ENCODE measurements at places on chromosomes 1 and 21. TPM values are rescaled to one million over a fixed set of nuclear protein-coding genes. Genes with fewer than 3 reads are reported as not detected.

GRCh38 chr1:84855168-84855567 lies 37.8 kb downstream of the LPAR3 start:
- no peak for DNase-seq

DNA sequence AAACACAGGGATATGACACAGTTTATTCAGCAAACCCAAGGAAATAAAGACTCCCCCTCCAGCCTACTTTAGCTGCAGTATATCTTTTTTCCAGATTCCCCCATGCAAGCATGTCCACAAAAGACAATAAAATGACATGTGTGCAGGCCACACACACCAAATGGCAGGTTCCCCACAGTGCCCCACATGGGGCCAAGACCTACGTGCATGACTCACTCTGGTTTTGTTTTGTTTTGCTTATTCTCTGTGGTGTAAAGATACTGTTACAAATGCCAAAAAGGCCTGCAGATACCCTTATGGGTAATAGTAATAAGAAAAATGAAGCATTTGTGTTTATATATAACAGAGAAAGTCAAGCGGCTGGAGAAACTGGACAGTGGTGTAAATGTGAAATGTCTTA lies 71.6 kb downstream of the RD3 start:
- DNase-seq: peak; percentile 17

SYCP1 gene
- total RNA-seq: not detected

GRCh38 chr1:16145662-16146278 lies 10.1 kb downstream of the EPHA2 start:
- no peak for DNase-seq

RORC gene
- total RNA-seq: not detected

- peak; percentile 23 for DNase-seq
These were observed 189.1 kb downstream of the RASAL2 start for GRCh38 chr1:178282949-178283367.

FAM72D gene
- total RNA-seq: 12.6 TPM

DNA sequence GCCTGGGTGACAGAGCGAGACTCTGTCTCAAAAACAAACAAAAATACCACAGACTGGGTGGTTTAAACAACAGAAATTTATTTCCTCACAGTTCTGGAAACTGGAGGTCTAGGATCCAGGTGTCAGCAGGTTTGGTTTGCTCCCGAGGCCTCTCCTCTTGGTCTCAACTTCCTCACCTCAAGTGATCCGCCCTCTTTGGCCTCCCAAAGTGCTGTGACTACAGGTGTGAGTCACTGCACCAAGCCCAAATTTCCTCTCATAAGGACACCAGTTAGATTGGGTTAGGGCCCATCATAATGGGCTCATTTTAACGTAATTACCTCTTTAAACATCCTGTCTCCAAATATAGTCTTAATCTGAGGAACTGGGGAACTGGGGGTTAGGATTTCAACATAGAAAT lies 35.5 kb downstream of the MFSD2A start:
- DNase-seq: no peak

PIK3R3 gene
- total RNA-seq: 14.3 TPM

- no peak for DNase-seq
These were observed 16.9 kb downstream of the IKBKE start for GRCh38 chr1:206486995-206487788.

- no peak for DNase-seq
These were observed 87.9 kb downstream of the PLPP3 start for GRCh38 chr1:56491441-56491840.

DNA sequence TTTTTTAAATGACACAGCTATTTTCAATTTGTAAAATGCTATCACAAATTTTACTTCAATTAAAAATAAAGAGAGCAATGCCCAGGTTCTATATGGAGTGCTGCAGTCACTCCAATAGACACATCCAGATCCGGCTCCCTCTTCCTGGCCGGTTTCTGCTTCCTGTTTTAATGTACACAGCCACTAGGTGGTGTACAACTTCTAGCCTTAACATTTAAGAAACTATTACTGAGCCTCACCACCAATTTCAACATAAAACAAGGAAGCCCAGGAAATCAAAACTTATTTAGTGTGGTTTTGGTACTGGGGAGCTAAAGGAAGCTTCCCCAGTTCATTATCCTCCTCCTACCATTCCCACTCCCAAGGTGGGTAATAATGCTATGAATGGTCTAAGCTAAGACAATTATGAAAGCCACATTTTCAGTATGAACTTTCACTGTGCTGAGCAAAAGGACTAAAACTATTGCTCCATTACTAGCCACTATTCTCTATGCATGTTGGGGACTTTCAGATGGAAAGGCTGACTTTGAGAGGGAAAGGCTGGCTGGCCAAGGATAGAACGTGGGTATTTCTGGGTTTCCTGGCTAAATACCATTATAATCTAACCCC lies 25.5 kb upstream of the MTMR11 start:
- peak; percentile 85 for DNase-seq

GLUL gene
- total RNA-seq: 862 TPM

GRCh38 chr1:89724369-89725010 lies 91.6 kb downstream of the LRRC8C start:
- DNase-seq: no peak

DNA sequence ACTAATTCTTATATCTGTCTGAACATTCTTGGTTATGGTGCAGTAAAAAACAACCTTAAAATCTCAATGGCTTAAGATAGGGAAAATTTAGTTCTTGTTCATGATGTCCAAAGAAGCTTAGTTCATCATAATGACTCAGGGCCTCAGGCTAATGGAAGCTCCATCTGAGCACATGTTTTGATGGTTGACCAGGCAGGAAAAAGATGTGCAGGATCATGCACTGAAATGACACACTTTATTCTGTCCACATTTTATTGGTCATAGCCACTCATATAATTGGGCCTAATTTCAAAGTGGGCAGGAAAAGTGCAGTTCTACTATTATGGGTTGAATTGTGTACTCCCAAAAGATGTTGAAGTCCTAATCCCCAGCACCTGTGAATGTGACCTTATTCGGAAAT lies 198.2 kb downstream of the CENPF start:
- DNase-seq: no peak

DNA sequence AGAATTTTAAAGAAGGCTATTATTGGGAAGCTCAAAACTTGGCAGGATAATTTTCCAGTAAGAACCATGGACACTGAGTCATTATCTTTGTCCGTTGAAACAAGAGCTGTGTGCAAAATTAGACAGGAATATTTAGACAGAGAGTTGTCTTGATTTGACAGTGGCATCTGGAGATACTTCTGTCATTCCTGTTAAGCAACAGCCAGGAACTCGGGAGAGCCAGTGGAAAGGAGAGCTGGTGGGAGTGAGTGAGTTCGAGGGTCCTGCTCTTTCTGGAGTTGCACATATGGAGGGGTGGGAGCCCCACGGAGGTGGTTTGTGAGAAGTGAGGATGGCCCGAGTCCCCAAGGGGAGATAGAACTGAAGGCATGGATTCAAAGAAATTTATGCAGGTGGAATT lies 3.1 kb downstream of the COQ8A start:
- no peak for DNase-seq

CAPN8 gene
- total RNA-seq: not detected

PAQR6 gene
- 2.0 TPM for total RNA-seq

DNA sequence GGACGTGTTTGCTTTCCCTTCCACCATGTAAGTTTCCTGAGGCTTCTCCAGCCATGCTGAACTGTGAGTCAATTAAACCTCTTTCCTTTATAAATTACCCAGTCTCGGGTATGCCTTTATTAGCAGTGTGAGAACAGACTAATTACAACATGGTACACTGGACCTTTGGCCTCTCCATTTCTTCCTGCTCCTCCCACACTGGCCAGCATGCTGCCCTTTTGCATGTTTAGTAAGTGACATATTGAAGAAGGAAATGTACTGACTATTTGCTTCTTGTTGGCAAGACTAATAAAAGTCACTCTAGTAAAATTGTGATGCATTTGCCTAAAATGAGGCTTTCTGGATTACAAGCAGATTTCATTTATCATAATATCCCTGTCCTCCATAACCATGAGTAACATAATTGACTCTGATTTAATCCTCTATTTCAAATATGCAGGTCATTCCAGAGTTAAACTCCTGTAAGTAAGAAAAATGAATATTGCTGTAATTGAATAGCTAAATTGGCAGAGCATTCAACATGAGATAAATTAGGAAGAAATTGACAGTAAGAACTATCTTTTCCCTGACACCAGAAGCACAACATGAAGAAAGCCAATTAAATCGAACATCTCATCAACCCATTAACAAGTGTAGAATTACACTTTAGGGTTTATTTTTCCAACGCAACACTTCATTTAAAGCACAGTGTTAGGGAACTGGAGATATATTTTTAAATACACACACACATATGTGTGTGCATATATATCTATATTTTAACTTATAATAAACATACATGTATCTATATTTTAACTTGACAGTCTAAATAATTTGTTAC lies 427.8 kb upstream of the ZP4 start:
- no peak for DNase-seq

DNA sequence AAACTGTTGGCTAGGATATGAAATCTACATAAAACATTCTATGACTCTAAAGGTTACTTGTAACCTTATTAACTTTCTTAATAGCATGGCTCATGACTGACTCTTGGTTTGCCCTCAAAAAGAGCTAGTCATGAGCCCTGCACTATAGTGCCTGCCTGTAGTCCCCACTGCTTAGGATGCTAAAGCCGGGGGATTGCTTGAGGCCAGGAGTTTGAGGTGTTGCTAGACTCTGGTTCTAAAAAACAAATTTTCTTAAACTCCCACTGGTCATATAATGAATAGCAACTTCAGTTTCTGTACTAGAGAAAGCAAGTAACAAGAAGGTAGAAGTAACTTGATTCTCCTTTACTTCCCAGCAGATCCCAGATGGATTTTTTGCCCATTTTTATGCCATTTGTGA lies 15.8 kb upstream of the NEXN start:
- DNase-seq: no peak

RAB4A gene
- total RNA-seq: 78.3 TPM

JTB gene
- 196 TPM for total RNA-seq

DNA sequence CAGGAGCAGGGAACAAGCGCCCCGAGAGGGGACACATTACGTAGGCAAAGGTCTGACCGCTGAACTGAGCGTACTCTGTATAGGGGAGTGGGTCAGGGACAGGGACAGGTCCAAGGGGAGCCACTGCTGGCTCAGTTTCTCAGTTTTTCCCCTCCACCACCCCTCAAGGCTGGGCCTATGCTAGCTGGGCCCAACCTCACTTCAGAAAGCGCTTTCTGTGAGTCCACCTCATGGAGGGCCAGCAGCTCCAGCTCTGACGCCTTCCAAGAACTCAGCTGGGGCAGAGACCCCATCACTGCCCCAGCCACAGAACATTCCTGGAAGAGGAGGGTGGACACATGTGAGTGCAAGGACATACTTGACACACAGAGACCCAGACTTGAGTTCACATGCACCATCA lies 242.0 kb downstream of the FOXD2 start:
- no peak for DNase-seq

DNA sequence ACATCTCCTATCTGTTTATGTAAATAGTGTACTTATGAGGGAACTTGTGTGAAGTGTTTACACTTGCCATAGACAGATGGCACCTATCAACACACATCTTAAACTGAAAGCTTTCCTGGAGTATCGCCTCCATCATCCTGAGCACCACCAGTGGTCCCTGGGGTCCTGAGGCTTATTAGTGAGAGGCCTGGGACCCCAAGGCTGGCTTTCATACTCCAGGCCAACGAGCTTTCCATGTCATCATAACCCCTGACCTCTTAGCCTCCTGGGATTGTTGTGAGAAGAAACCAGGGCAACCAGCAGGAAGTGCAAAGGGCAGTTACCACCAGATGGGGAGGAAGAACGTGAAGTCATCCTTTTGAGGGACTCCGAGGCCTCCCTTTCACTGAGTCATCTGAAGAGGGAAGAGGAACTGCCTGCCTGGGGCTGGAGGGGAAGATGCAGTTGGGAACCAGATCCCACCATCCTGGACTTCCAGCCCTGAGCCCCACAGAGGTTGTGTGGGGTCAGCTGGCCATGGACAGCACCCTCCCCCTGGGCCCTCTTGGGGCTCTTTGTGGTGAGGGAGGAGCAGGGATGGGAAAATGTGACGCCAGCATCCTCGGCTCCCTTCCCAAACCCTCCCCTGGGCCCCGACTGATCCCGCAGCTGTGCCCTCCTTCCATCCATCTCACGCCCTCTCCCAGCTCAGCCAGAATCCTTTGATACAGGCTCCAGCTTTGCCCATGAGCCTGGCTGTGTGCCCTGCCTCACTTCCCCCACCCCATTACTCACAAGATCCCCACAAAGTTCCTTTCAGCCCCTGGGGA lies 5.8 kb downstream of the INKA2 start:
- DNase-seq: no peak

GRCh38 chr1:6099787-6100765 lies 54.4 kb downstream of the KCNAB2 start:
- no peak for DNase-seq

- no peak for DNase-seq
These were observed 52.9 kb downstream of the NCF2 start for GRCh38 chr1:183537405-183537804.

GRCh38 chr21:37468909-37469308 lies 102.3 kb downstream of the DYRK1A start:
- DNase-seq: no peak

- no peak for DNase-seq
These were observed 20.4 kb upstream of the UBXN10 start for GRCh38 chr1:20165522-20165951.

DNA sequence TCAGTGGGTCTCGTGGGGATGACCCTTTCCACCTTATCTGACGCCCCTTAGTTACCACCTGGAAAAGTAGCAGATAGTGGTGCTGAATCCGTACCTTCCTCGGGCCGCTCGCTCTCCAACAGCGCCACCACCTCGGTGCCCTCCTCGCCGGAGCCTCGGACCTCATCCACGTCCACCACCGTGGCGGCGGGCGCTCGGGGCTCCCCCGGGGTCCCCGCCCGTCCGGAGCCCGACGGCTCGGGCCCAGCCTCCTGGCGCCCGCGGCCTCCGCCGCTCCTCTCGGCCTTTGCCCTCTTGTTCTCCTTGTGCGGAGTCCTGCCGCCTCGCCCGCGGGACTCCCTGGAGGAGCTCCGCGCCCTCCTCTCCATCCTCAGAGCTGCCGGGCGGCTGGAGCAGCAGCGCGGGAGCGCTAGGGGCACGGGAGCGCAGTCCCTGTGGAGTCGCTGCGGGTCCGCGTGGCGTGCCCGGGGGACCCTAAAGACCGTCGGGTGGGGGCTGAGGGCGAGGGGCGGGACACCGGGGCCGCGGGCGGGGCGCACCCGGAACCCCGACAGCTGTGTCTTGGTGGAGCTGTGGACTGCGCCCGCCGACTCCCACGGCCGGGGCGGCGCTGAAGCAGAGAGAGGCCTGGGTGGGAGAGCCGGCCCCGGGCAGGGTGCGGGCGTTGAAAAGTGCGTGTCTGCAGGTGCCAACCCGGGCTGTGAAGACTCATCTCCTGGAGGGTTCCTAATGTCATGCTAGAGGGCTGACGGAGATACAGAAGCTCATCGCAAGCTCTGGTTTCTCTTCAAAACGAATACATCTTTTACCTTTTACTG lies at the start of gene NPHS2:
NPHS2 (minus strand) TSS at position 452 of the 818 bp plus-strand sequence; CDS start at position 368, 84 bp downstream.
- no peak for DNase-seq

VHLL gene
- not detected for total RNA-seq

- DNase-seq: no peak
These were observed 42.9 kb downstream of the CAMK2N1 start for GRCh38 chr1:20442920-20443625.

DNA sequence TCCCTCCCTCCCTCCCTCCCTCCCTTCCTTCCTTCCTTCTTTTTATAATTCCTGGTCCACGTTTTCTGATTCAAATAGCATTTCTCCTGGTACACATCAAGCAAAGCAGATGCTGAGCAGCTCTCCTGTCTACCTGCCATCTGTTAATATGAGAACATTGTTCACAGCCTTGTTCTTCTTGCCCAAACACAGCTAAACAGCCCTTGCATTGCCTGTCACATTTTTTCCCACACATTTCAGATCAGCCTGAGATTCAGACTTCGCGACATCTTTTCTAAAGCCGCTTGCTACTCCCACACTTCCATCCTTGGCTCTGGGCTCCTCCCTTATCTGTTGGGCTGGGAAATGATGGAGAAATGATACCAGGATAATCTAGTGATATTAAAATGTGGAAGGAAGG lies 200.5 kb downstream of the PCP4 start:
- DNase-seq: peak; percentile 33
